ENCODE measurements at places on chromosomes 1 and 21.
A peak's percentile ranks its signal among the peaks of the same experiment; 100 is the strongest.

GRCh38 chr1:32341971-32342370 lies 5.9 kb upstream of the MARCKSL1 start:
- no peak for DNase-seq

- DNase-seq = peak; percentile 52
Observed at GRCh38 chr1:220775240-220775853, 11.4 kb upstream of the MTARC1 start.

DNA sequence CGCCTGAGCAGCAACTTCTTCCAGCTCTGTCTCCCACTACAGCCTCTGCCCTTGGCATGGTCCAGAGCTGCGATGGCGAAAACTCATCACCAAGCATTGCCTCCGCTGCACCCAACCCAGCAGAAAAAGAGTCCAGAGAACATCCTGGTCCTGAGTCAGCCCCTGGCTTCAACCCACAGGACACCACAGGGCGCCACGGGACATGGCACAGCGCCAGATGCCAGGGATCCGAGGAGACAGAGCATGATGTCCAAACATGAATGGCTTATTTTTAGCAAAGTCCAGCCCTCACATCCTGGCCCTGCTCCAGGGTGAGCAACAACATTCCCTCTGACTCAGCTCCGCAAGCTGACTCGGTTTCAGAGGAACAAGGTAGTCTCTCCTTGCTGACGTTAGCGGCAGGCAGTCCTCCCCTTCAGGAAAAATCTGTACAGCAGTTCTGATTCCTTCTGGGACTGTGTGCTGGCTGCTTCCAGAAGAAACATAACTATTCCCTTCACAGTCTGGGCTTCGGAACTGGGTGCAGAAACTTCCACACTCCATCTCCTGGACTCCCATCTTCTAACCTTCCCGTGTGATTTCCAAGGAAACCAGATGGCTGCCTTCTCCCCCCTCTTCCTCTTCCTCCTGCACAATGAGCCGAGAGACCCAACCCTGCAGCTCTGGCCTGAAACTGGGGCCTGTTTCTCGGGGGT lies 131.3 kb downstream of the TOMM20 start:
- no peak for DNase-seq

- DNase-seq = no peak
Observed at GRCh38 chr1:36419569-36419968, 21.9 kb upstream of the LSM10 start.

DNA sequence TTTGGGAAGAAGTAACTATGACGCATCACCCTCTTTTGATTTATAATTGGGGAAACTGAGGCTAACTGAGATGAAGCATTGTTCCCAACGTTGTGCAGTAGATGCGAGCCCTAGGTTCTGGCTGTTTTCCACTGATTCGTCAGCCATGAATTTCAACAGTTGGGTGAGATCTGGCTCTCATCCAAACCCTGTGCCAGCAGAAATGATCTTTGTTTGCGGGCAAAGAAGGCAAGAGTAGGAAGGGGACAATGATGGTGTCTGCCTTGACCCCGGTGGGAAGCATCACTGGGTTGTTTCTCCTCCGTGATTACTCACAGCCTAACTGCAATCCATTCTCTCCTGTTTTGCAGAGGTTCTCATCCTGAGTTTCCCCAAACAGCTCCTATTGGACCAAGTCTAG lies 142.3 kb downstream of the MIS18A start:
- no peak for DNase-seq

DNA sequence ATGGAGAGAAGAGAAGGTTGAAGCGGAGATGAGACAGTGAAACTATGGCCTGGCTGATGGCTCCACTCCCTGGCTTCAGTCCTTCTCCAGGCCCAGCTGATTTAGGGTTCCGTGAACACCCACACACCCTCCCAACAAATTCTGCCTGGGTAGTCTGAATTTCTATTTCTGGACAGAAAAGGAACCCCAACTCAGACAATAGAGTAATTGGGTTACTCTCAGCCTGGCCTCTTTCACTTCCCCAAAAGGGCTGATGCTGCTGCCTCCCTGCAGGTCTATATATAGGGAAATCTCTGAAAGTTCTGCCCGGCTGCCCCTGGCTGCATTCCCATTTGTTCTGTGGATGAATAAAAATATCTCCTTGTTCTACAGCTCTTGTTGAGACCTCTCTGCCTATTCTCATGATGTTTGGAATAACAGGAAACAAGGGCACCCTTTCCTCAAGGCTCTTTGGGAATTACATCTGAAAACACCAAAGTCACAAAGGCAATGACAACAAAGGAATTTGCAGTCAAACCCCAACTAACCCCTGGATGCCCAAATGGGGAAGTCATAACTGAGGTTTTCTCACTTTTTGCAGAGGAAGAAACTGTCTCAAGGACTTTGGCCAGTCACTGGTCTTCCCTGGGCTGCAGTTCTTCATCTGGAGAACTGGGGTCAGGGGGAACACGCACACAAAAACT lies 11.4 kb upstream of the ZSCAN20 start:
- no peak for DNase-seq
